Transverse colon (tissue), 4 donors: ENCODE measurements at places on chromosomes 3 and 15.
A peak's percentile ranks its signal among the peaks of the same experiment; 100 is the strongest.

GRCh38 chr3:15063238-15063637 lies 1.9 kb downstream of the MRPS25 start:
- no peak for DNase-seq

DNA sequence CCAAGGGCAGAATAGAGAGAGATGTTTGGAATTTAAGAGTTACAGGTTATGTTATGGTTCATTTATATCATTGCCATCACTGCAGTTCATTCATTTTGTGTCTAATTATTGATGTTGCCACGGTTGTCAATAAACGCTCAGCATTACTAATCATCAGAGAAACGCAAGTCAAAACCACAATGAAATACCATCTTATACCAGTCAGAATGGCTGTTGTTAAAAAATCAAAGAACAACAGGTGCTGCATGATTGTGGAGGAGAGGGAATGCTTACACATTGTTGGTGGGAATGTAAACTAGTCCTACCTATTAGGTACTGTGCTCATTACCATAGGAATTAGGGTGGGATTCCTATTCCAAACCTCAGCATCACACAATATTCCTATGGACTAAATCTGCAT lies 350.5 kb downstream of the TIGIT start:
- no peak for DNase-seq

DNA sequence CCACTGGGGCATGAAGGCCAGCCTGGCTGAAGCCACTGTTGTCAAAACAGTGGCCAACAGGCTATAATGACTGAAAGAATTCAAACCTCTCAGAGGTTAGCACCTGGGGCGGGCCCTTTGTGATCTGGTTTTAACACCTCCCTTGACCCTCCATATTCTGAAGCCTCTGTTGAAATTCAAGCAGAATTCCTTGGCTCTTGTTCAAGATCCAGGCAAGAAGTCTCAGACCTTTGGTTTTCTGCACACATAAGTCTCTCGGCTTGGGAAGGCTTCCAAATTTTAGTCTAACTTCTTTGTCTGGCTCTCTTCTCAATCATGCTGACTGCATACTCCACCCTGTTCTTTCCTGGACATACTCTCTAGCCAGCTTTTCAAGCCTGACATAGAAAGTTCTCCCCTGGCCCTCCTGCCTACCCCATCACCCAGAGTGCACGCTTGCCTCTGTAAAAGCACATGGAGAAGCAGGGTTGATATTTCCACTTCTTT lies 144.5 kb downstream of the PDZRN3 start:
- DNase-seq = no peak

DNA sequence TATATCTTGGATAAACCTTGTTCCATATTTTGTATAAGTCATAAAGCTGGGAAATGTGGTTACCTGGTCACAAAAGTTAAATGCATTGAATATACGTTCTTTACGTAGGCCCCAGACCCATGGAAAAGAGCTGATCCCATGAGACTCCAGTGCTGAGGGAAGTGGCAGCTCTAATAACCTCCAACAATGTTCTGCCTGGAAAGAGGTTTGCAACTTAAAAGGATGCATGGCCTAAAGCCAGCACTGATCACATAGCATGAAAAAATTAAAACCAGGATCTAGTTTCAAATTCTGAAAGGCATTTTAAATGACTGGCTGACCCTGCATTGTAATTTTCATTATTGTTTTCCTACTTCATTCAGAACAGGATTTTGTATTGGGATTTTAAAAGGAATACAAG lies 27.9 kb upstream of the STRIT1 start:
- DNase-seq = no peak

GRCh38 chr3:12334786-12335185 lies 45.9 kb downstream of the PPARG start:
- no peak for DNase-seq

- DNase-seq = peak; percentile 53
These were observed 515 bp downstream of the ADAM10 start for GRCh38 chr15:58748852-58749531.

- DNase-seq = no peak
These were observed 30.3 kb downstream of the TPRA1 start for GRCh38 chr3:127560051-127560787.

- DNase-seq = no peak
These were observed 963.4 kb upstream of the CFAP20DC start for GRCh38 chr3:60013241-60013640.

GRCh38 chr15:80442728-80443403 lies 38.7 kb downstream of the ARNT2 start:
- DNase-seq = no peak

GRCh38 chr15:89002830-89003229 lies 85.4 kb upstream of the ABHD2 start:
- DNase-seq = no peak

DNA sequence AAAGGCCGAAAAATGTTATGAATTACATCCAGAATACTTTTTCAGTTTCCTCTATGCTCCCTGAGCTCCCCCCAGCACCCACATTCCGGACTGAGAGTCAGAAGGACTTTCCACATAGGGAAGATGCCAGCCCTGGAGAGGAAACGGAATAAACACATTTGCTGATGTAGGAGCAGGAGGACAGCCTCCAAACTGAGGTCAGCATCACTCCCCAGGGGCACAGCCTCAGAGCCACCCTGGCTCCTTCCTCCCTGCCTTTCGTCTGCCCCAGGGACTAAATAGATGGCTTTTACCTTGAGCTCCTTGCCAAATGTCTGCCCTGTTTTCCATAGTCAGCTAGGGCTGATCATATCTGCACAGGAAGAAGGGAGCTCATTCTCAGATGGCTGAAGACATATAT lies 22.6 kb upstream of the SLCO2A1 start:
- DNase-seq = no peak

DNA sequence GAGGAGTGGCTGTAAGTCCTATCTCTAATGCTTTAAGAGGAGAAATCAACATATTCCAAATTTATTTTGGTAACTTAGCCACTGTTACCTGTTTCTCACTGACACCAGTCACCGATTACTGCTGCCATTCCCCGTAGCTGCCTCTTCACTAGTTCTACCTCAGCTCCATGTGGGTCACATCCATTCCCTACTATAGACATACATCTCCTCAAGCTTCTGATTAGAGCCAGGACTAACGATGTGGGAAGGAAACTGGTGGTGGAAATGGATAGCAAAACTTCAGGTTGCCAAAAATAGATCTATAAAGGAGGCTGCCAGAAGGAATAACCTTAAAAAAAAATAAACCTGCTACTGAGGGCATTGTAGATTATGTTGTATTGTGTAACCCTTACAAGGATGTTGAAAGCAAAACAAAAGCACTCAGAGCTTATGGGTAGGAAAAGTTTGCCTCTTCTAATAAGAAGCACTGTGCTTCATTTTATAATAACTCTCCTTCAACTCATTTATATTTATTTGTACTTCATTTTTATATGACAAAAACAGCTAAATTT lies 56.0 kb downstream of the KAT2B start:
- no peak for DNase-seq

- DNase-seq = no peak
These were observed 37.0 kb downstream of the NPTN start for GRCh38 chr15:73596174-73596573.
